ENCODE measurements at places on chromosomes 2 and 18. TPM values are rescaled to one million over a fixed set of nuclear protein-coding genes. Genes with fewer than 3 reads are reported as not detected.

The RAB31 gene
- 18.2 TPM for total RNA-seq

The MARCO gene
- not detected for total RNA-seq

The CPLX4 gene
- not detected for total RNA-seq

The RESP18 gene
- total RNA-seq = not detected

The TUBB8B gene
- total RNA-seq = not detected

DNA sequence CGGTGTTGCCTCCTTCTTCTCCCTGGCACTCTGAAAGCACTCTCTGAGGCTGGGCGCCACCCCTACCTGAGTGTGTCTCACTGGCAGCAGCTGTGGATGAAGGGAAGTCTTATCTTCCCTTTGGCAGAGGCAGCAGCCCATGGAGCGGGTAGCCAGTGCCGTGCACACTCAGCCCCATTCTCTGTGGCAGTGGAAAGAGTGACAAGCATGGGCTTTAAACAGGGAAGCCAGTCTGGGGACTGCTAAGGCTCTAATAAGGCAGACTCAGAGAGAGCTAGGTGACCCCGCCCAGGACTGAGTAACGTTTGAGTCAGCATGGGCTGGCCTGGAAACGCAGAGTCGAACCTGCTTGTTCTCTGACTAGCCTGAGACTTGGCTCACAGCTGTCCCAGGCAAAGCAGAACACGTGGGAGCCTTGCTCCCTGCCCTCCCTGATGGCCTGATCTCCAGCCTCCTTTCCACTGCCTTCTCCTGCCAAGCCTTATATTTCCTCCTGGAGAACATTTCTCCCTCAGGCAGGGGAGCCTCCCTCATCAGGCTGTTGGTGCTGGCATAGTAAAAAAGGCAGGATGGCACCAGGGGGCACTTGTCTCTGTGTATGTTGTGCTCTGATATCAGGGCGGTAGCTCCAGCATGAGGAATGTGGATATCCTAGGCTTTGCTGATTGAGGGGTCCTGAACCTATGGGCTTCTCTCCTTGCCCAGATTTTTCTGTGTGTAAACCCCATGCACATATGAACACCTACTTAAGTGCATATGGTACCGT lies 93.9 kb upstream of the LGALSL start:
- peak; percentile 95 for DNase-seq

DNA sequence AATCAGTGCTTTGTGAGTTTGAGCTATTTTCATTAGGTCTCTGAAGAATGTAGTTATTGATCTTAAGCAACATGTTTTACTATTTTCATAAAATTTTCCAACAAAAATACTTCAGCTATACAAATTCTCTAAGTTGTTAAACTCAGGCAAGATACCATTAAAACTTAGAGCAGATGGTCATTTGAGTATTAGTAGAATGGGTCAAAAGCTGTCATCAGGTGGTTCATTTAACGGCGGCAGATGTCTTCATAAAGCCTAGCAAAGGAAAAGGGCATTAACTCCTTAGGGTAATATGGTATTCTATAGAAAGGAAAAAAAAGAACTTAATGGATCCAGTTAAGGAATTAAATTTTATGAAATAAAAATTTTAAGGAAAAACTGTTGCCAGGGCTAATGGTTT lies 19.2 kb downstream of the MIB1 start:
- no peak for DNase-seq

GRCh38 chr2:211354481-211354880 lies 798.1 kb downstream of the CPS1 start:
- DNase-seq = no peak

GRCh38 chr2:196959281-196959680 lies 32.8 kb upstream of the PGAP1 start:
- DNase-seq = no peak

- peak; percentile 56 for DNase-seq
Measured at GRCh38 chr2:25168256-25169072, at the start of gene POMC. TSS of gene POMC (minus strand) at chr2:25168580. CDS start at chr2:25164772, 3,808 bp downstream.

Measured in Daoy (cell line).